ENCODE measurements at places on chromosomes 3 and 15.

DNA sequence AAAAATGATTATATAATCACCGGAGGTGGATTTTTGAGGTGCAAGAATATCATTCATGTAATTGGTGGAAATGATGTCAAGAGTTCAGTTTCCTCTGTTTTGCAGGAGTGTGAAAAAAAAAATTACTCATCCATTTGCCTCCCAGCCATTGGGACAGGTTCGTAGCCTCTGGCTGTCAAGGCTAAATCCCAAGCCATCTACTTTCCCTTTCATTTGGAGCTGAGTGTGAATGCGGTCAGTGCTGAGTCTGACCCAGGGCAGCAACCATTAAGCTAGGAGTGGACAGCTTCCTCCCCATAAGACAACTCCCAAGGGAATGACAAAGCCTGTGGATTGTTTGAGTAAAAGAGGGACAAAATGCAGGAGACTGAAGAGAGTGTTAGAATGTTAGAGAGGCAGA lies 33.6 kb downstream of the PARP14 start:
- DNase-seq = no peak

- DNase-seq = no peak
Measured at GRCh38 chr3:178492491-178492890, 43.7 kb upstream of the KCNMB2 start.

DNA sequence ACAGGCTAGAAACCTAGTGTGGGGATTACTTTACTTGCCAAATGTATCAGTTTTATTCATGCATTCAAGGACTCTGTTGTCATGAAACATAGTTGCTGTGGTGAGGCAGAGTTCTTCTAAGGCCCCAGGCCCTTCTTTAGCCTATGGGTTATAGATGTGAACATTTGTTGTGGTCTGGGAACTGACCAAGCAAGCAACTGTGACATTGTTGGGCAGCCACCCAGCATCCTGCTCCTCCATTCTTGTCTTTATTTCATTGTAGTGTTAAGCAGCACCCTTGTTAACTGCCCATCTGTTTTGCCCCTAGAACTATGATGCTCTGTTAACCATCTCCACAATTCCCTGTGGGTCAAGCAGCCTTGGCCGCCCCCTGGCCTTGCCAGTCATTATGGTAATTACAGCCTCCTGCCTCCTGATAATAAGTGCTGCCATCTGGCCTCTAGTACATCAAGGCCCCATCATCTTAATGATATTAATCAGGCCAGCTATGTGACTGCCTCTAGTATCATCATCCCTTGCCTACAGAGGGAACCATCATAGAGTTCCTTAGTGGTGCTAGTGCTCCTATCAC lies 12.2 kb upstream of the IFT57 start:
- DNase-seq = no peak

DNA sequence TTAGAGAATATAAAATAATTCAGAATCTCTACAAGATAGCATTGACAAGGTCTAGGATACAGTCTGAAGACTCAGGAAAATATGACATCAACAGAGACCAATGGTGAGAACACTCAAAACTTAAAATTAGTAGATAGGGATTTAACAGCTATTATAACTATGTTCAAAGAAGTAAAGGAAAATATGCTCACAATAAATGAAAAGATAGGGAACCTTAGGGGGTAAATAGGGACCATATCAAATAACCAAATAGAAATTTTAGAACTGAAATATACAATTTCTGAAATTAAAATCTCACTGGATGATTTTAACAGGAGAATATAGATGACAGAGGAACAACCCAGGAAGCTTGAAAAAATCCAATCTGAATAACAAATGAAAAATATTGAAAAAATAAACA lies 31.8 kb upstream of the IGF2BP2 start:
- DNase-seq = no peak

- no peak for DNase-seq
Measured at GRCh38 chr3:59750391-59750790, 700.6 kb upstream of the CFAP20DC start.

- no peak for DNase-seq
Measured at GRCh38 chr15:66860844-66861243, 158.8 kb downstream of the SMAD6 start.

DNA sequence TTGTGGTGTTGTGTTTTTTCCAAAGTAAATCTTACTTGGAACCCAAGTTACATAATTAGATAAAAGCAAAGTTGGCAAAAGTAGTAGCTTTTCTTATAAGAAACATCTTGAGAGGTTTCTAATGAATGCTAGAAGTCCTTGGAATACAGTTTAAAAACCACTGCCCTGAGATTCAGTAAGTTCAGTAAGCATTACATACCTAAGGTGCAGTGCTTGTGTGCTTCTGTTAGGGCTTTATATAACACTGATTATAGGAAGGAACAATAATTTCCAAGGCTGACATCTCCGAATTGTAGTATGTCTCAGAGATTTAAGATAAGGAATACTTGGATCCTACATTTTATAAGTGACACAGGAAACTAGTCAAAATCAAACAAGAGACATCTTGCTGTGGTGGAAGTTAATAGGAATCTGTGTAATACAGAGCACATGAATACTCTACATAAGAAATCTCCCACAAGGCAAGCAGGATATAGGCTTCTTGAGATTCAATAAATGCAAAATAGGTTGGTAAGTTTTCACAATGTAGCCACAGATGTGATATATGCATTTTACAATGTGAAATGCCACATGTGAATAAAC lies 268.2 kb downstream of the LSAMP start:
- DNase-seq = no peak

- no peak for DNase-seq
Measured at GRCh38 chr3:13976469-13976868, 96.6 kb upstream of the WNT7A start.

- no peak for DNase-seq
Measured at GRCh38 chr3:52204337-52205073, 6.5 kb downstream of the ALAS1 start.

- no peak for DNase-seq
Measured at GRCh38 chr15:74983725-74984231, 11.6 kb upstream of the SCAMP5 start.

DNA sequence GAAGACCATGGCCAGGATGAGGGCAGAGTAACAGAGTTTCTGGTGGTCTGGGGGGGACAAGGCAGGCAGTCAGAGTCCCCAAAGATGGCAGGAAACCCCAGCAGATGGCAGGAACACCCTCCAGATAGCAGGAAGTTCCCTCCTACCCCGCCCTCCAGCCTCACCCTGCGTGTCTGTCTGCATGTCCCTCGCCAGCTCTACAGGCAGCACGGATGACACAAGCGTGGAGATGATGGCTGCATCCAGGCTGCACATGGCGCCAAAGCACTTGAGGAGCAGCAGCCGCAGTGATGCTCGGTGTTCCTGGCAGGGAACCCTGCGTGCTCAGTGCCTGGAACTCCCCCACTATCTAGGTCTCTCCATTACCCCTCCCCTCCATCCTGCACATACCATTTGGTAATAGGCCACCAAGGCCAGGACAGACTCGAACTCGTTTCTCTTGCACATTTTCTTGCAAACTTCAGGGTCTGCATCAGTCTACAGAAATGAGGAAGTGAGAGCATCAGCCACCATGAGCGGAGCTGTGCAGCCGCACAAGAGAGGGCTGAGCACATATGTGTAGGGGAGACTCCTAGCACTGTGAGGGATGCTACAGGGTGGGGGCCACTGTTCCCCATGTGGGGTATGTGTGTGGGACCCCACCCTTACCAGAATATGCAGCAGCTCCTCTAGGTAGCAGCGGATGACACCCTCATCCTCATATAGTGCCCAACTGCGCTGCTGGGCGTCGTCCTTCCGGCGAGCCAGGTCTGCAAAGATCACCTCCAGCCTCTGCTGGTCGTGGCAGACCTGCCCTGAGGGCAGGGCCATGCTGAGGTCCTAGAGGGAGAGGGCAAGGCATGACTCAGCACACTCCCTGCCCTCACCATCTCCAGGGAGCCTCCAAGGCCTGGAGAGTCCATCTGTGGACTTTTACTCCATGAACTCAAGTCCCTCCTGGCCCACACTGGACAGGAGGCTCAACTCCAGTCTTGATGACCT lies 6.0 kb downstream of the NCKIPSD start:
- DNase-seq = no peak

- DNase-seq = no peak
Measured at GRCh38 chr15:63226966-63227401, 37.6 kb downstream of the RAB8B start.

DNA sequence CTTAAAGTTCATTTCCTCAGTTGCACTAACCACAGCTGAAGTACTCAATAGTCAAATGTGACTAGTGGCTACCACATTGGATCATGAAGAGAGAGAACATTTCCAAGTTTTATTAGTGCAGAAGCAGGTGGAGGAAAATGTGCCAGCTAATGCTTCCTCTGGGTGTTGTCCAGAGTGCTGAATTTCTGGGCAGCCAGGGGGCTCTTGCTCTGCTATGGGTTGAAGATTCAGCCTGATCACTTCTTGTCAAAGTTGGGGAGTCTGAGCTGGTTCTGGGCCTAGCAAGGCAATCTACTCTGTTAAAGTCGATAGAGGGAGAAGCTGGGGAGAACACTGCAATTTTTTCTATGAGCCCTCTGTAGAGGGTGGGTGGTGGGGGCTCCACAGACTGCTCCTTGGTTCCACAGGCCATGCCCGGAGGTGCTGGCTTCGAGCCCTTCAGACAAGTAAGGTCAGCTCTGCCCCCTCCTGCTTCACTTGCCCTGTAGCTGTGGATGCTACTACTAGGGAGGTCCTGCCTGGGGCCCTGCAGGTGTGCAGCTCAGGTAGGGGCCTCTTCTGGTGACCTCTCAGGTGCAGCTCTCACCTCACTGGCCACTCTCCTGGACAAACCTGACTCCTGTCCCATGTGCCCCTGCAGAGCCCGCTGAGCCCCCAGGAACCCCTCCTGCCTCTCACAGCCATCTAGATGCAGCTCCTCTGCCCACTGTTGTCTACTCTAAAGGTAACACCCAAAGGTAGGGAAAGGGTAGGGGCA lies 8.2 kb downstream of the ALG3 start:
- no peak for DNase-seq

GRCh38 chr3:52384019-52384761 lies 60.7 kb downstream of the SEMA3G start:
- no peak for DNase-seq

DNA sequence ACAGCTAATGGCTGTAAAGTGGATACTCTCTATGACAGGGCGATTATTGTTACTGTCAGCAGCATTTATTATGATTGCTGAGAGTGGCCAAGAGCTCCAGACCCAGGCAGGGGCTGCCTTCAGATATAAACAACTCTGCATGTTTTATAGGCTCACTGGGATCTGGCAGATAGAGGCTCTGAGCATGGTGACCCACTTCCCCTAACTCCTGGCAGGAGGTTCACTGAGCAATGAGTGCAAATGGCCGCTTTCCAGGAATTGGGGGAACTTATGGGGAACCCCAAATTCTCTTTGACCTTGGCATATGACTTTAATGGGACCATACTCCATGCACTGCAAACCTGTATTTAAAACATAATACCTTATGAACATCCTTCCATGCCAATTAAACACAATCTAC lies 59.0 kb downstream of the SCN5A start:
- no peak for DNase-seq

GRCh38 chr3:152444029-152444641 lies 175.4 kb downstream of the MBNL1 start:
- no peak for DNase-seq

DNA sequence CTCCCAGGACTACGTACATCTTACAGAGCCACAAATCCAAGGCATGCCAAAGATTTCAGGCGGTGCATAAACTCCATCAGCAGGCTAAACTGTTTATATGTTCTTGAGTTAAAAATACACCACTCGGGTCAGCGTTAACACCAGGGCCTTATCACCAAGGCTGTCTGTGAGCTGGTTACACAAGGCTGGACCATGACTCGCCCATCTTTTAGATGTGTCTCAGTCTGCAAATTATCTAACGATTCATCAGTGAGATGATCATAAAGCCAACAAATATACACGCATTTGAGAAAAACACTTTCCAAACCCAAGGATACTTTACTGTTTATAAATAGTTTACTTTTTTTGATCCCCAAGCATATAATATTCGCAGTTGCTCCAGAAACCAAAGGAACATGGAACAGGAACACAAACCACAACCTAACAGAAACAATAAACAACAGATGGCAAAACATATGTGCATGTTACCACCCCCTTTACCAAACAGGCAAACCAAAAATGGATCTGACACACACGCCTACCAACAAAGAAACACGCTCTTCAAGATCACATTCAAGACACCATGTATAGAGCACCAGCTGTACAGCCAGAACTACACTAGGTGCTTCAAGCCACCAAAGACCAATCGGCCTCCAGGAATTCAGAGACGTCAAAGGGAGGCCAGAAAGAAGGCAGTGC lies 15.4 kb downstream of the LRIG1 start:
- no peak for DNase-seq

DNA sequence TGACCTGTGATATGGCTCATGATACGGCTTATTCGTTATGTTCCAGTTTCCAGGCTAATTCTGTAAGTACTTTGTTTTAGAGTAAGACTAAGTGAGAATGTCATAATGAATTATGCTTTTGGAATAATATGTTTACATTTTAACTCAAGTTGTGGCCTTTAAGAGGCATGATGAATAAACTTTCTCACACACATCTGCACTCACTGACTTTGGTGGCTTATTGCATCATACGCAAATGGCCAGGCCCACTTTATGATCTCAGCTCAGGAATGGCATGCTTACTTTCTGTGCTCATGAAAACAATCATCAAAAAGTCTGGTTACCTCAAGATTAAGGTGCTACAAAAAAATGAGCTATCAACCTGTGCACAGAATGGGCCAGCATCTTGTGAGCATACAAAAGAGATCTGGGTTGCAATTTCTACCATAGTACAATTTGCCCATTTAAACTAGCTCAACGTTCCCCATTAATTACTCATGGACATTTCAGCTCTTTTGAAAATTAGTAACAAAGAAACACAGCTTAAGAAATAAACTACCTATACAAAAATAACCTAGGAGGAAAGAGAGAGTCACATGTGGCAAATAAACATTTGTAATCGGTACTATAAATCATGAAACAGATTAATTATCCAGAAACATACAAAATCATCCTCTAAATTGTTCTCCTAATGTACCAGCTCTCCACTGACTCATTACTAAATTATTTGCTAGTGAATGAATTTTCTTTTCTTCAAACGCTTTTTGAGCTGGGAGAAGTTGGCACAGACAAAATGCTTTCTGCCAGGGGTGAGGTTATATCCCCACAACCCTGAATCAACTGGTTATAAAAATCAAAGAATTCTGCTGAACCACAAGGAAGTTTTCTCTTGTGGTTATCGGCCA lies 439.0 kb upstream of the ADAMTS9 start:
- no peak for DNase-seq

GRCh38 chr15:85383470-85384148 lies 3.2 kb downstream of the AKAP13 start:
- no peak for DNase-seq

Data from substantia nigra (tissue), 51 donors.